Activated CD8-positive, alpha-beta memory T cell treated with anti-CD3 and anti-CD28 coated beads for 1 hour (primary cell): ENCODE measurements at places on chromosomes 16 and 17.

DNA sequence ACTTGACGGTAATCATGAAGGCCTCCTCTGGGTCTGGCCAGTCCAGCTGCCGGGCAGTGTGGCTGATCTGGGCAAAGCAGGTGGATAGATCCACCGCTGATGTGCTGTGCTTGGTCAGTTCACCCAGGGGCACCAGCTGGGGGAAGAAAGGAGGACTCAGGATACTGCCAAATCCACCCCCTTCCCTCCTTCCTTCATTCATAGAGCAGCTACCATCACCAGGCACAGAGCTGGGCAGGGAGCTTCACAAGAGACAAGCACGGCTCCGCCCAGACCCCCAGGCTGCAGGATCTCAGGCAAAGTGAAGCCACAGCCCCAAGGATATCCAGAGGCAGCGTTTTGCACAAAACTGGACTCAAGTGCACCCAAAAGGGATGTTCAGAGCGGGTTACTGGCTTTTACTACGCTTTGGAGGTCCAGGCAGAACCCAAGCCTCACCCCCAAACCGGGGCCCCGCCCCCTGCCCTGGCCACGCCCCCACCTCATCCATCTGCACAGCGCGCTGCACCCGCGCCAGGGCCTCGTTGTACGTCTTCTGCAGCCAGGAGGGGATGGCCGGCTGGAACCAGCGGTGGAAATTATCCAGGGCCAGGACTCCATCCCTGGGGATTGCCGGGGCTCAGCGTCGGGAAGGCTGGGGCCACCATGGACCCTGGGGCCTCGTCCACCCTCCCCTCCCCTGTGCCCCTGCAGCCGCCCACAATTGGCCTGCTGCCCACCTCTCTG, 9.1 kb downstream of the UNC13D start:
- no peak for DNase-seq

GRCh38 chr16:81601008-81601428, 156.4 kb downstream of the CMIP start:
- DNase-seq = no peak

DNA sequence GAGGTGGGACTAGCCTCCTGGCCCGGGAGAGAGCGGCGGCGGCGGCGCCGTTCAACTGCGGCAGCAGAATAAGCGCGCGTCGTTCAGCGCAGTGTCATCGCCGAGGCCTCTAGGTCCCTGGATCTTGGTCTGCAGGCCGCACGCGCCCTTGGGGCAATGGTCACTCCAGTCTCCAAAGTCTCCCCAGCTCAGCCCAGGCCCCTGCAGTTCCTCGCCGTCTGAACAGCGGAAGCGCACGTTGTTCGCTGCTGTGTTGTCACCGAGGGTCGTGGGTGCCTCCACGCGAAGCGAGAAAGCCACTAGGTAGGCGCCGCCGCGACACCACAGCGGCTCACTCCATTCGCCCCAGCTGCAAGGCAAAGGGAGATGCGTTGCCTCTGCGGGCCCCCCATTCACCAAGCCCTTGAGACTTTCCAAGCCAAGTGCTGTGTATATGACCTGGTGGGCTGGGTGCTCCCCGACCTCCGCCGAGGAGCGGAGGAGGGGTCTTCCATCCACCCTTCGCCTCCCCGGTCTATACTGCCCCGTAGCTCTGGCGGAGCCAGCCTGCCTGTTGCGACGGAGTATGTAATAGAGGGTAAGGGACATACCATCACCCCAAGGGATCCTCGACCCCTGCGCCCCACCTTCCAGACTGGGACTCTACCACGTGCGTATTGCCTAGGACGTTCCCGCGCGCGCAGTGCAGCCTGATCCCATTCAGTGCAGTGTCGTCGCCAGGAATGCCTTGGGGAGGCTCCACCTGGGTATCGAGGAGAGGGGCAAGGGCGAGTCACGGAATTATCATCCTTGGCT, 656 bp downstream of the VMO1 start:
- no peak for DNase-seq

GRCh38 chr17:62847426-62847825, 39.3 kb upstream of the MARCHF10 start:
- no peak for DNase-seq

GRCh38 chr17:78412403-78412802, 34.0 kb downstream of the PGS1 start:
- no peak for DNase-seq

- no peak for DNase-seq
These were observed 2.6 kb downstream of the PMP22 start for GRCh38 chr17:15262291-15263205.

GRCh38 chr16:69838489-69838888, 76.4 kb downstream of the WWP2 start:
- no peak for DNase-seq

DNA sequence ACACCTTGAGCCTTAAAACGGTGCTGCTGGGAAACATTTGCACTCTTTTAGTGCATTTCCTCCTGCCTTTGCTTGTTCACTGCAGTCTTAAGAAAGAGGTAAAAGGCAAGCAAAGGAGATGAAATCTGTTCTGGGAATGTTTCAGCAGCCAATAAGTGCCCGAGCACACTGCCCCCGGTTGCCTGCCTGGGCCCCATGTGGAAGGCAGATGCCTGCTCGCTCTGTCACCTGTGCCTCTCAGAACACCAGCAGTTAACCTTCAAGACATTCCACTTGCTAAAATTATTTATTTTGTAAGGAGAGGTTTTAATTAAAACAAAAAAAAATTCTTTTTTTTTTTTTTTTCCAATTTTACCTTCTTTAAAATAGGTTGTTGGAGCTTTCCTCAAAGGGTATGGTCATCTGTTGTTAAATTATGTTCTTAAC, 4.4 kb downstream of the SOX9 start:
- no peak for DNase-seq

- DNase-seq = no peak
These were observed 402.7 kb upstream of the TNRC6C start for GRCh38 chr17:77555741-77556291.

DNA sequence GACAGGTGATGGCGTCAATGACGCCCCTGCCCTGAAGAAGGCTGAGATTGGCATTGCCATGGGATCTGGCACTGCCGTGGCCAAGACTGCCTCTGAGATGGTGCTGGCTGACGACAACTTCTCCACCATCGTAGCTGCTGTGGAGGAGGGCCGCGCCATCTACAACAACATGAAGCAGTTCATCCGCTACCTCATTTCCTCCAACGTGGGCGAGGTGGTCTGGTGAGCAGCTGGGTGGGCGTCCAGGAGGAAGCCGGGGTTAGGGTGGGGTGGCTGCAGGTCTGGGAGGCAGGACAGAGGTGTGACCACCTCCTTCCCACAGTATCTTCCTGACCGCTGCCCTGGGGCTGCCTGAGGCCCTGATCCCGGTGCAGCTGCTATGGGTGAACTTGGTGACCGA, 23.2 kb downstream of the RABEP2 start:
- no peak for DNase-seq

GRCh38 chr17:67180275-67180674, 64.7 kb downstream of the HELZ start:
- DNase-seq = no peak

DNA sequence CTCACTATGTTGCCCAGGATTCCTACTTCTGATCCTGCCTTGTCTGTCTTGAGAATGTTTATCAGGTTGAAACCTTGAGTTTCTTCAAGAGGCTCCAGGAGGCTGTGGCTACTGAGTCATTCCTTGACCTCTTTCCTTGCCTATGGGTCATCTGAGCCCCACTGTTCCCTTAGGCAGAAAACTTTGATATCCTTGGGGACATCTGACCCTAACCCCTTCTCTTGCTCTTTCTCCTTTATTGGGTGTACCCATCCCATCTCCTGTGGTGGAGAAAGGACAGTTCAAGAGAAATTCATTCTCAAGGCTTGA, 12.5 kb downstream of the ARL4D start:
- no peak for DNase-seq

DNA sequence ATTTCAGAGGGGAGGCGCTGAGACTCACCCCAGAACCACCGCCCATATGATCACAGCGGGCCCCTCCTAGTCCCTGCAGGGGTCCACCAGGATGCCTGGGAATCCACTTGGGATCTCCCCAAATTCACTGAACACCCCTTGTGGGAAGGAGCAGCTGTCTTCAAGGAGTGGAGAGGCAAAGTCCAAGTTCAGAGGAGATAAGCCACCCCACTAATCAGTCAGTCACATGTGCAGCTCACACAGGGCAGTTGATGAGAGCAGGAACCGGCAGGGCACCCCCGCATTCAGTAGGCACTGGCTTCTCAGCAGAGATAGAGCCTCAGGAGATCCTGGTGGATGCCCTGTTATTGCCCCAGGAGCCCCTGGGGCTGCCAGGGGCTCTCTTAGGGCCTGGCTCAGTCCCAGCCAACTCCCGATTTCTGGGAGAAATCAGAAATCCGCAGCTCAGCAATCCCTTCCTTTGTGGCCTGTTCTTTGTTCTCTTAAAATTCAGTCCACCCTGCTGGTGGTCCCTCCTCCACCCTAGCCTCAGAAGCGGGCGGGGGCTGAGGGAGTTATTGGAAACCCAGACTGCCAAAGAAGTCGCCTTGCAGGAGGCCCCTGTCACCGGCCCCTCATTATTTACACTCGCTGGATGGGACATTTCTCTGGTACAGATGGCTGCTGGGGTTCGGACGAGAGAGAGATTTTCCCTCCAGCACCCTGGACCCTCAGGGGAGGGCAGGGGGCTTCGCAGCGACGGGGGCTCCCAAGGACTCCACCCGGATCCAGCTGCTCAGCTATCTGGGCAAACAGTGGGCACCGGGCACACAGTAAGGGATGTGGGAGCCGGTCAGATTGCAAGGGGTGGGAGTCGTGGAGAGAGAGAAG, 1.8 kb downstream of the CDC42EP4 start:
- DNase-seq = no peak

DNA sequence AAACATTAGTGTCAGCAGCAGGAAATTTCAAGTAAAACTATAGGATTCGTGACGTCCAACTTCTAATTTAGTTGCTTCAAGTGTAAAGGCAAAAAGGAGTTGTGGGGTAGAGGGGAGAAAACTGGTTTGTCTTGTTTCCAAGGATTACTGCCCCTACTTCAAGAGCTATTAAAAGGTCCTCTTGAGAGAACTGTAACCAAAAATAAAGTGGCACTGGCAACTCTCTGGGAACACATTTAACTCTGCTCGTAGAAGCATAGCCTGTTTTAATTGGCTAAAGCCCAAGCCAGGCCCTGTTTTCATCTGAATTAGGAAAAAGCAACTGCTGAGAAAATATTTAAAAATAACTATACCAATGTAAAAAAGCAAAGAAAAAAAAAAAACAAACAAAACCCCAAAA, 51.8 kb upstream of the AKAP1 start:
- DNase-seq = no peak

- DNase-seq = no peak
These were observed 45.9 kb downstream of the SRCIN1 start for GRCh38 chr17:38559880-38560230.

DNA sequence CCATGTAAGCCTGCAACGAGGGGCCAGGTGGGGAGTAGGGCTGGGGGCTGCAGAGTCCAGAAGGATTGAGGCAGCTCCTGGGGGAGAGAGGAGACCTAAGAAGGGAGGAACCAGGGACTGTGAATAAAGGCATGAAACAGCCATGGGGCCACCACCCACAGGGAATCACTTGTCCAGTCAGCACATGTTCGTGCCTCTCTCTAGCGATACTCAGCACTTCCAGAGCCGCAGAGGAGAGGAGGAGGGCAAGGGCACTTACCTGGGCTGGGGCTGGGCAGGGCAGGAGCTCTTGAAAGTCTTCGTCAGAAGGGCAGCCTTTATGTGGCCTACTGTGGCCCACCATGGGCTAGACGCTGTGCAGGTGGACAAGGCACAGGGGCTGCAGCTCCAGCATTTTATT, 24.2 kb downstream of the CACNA1G start:
- DNase-seq = no peak

- DNase-seq = no peak
These were observed 5.7 kb downstream of the OR4D2 start for GRCh38 chr17:58172369-58173071.

- no peak for DNase-seq
These were observed 813.3 kb downstream of the KCNJ18 start for GRCh38 chr17:22505660-22506059.

DNA sequence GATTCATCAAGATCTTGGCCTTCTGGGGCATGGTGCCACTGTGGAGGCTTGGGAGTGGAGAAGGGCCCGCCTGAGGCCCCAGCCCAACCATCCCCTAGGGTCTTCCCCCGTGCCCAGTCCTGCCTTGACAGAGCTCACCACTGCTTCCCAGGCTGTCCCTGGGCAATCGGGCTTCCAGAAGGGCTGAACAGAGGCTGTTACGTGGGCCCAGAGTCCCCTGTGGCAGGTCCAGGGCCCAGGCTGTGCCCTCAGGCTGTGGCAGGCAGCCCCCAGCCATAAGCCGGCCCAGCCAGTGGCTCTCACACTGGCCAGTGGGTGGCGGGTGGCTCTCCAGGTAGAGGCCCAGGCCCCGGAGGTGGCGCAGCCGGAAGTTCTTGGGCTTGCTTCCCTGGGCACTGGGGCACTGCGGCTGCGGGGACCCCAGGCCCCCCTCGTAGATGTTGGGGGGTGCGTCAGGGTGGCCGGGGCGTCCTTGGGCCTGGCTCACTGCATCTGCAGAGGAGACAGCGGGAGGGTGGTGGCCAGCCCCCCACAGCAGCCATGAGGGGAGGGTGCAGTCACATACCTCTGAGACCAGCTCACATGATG, 809 bp downstream of the C16orf90 start:
- DNase-seq = no peak

- no peak for DNase-seq
These were observed 624.3 kb downstream of the MAF start for GRCh38 chr16:78976212-78976611.

DNA sequence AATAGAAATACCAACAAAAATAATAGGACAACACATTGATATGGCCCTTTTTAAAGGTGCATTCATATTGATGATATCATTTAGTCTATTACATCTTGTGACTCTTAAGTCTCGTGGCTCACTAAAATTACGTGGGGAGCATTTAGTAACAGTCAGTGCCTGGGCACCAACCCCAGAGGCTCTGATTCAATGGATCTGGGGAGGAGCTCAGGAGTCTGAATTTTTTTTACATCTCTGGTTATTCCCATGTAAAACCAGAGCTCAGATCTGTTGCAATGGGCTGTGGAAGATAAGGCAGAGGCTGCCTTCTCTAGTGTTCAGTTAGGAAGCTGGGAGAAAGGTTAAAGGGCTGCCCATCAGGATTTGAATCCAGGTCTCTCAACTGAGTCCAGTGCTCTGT, 549.9 kb upstream of the CDH5 start:
- no peak for DNase-seq

DNA sequence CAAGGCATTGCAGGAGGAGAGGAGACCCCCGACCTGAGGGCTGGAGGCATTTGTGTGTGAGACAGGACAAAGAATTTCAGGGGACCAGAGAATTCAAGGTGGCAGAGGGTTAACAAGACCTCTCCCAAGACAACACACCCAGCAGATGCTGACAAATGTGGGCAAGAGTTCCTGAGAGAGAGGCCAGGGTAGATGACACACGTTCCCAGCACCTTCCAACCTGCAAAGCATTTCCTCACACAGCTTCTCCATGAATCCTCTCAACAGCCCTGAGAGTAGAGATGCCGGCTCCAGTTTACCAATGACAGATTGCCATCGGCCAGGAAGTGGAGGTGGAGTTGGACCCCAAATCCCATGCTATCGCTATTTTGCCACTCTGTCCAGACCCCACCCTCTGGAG, 25.0 kb downstream of the WNT3 start:
- DNase-seq = no peak

- DNase-seq = no peak
These were observed 8.2 kb downstream of the UBE2O start for GRCh38 chr17:76444518-76445311.

GRCh38 chr16:78659216-78659615, 559.8 kb downstream of the WWOX start:
- no peak for DNase-seq
